ENCODE measurements at places on chromosomes 6 and 20.

DNA sequence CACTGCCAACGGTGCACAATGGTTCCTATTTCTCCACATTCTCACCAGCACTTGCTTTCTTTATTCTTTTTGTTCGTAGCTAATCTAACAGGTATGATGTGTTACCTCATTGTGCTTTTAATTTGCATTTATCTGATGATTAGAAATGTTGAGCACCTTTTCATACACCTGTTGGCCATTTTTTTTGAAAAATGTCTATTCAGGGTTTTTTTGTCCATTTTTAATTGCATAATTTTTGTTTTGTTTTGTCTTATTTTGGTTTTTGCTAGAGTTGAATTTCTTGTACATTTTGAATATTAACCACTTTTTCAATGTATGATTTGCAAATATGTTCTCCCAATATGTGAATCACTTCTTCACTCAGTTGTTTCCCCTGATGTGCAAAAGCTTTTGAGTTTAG lies 150.6 kb downstream of the TENT5A start:
- DNase-seq, result no peak

DNA sequence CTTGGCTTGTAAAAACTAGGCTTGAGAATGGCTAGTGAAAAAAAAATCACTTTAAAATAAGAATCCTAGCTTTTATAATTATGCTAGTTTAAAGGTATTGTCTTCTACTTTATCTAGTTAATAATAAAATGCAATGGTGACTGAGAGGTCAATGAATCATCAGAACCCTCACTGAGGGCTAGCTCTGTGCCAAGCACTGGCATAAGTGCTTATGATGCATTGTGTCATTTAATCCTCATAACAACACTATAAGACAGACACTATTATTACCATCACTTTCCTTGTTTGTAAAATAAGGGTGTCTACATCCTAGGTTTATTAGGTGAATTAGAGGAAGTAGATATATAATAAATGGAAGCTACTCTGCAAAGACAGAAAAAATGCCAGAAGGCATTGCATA lies 144.3 kb downstream of the F13A1 start:
- DNase-seq, result no peak

- DNase-seq, result no peak
Observed at GRCh38 chr6:119006974-119007373, 71.5 kb downstream of the FAM184A start.

GRCh38 chr6:56246881-56247653 lies at the start of gene COL21A1:
TSS of gene COL21A1 (minus strand) at chr6:56247580. CDS start at chr6:56182618, 64,962 bp downstream.
- no peak for DNase-seq

GRCh38 chr20:36859282-36859555 lies 16.7 kb upstream of the TLDC2 start:
- no peak for DNase-seq

- no peak for DNase-seq
Observed at GRCh38 chr20:17959257-17959627, 9.4 kb downstream of the SNX5 start.

DNA sequence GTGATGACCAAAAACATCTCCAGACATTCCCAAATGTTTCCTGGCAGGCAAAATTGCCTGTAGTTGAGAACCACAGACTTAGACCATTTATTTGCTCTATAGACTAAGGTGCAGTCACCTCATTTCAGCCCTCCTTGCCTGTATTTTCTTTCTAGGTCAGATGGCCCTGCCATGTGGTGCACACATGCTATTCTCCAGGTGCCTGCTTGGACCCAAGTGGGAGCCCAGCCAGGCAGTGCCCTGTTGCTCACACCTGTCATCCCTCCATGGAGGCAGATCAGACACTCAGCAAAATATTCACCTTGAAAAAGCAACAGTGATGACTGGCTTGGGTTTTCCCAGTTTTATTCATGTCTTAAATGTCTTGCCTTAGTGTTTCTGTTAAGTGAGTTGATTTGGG lies 311.4 kb downstream of the TFAP2C start:
- DNase-seq, result no peak

GRCh38 chr20:33164763-33165095 lies 3.2 kb upstream of the BPIFA2 start:
- DNase-seq, result no peak

DNA sequence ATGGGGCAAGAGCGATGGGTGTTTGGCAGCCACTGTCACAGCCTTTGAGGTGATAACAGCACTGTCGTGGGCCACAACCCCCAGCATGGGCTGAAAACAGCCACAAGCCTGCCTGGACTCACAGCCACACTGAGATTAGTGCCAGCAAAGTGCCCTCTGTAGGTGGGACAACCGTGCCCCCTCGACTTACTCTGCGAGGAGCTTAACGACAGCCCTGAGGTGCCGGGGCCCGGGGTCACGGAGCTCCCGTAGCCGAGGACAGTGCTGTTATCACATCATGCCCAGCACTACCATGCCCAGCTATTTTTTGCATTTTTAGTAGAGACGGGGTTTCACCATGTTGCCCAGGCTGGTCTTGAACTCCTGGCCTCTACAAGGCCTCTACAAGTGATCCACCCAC lies 36.6 kb downstream of the SUMO4 start:
- no peak for DNase-seq

GRCh38 chr6:18488526-18489270 lies 101.5 kb downstream of the RNF144B start:
- peak; percentile 88 for DNase-seq

DNA sequence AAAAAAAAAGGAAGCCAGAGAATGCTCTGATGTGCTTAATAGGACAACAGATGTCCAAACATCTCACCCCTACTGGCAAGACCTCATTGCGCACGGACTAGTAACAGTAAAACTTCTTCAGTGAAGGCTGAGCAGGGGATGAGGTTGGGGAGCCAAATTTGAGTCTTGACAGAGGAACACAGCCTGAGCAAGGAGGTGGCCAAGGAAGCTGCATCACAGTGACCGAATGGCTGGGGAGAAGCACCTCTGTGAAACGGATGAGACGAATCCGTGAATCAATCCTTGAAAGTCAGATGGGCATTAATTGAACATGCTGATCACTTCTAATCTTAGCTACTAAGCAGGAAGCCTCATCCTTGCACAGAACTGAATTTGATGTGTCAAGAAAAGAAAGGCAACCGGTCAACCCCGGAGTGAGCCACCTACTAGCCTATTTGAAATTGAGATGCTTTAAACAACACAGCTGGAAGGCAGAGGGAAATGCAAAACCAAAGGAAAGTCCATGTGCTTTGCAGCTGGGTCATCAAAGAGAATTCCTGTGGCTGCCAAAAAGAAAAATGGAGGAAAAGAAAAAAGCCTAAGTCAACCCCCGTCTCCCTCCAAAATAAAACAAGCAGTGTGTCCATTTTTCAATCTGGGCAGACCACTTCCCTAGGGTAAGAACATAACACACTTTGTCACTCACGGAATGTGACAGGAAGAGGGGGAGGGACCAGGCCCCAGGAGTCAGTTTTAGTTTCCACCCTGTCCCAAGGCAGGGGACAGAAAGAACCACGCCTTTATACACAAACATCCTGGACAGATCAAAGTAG lies 29.5 kb downstream of the PXDC1 start:
- DNase-seq, result no peak

GRCh38 chr6:20564269-20564668 lies 30.0 kb downstream of the CDKAL1 start:
- no peak for DNase-seq

DNA sequence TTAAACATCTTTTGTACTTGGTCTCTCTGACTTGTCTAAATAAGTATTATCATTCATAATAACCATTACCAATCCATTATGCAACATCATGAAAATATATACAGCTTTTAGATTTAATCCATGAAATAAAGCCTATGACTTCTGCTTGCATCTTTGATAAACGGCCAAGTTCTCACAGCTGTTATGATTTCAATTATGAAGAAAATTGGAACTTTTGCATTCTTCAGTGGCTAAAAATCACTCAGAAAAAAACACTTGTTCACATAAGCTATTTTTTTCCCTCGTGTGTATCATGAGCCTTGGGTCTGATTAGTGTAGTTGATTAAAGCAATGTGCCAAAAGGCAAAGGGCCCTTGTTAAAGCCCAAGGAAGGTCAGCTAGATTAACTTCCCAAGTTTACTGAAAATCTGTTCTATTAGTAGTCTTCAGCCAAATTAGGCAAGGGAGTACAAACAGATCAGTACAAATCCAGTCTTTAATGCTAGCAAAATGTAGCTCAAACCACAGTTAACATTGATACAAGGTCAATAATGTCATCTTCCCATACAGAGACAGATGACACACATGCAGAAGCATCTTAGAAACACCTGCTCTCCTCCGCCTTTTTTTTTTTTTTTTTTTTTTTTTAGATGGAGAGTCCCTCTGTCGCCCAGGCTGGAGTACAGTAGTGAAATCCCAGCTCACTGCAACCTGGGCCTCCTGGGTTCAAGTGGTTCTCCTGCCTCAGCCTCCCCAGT lies 69.9 kb downstream of the SGK1 start:
- DNase-seq, result no peak

DNA sequence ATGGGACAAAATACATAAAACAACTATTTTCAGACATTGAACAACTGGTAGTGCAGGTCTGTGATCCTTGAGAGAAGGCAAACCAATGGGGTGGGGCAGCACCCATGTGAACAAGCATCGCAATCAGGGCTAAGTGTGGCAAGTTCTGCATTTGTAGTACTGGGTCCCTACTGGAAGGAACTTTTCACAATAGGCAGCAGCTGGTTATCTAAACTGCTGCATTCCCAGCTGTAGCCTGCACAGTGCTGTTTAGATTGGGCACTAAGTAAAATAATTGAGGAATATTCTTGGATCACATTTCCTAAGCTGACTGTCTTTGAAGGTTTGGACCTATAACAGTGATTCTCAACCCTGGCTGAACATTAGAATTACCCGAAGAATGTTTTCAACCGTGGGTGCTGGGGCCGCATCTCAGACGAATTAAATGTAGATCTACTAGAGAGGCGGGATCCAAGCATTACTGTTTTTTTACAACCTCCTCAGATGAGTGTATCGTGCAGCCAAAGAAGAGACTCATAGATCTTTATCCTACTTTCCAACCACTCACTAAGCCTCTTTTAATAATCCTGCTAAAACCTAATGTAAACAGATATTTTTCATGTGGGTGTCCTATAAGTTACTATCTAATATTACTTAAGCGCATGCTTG lies 12.4 kb upstream of the MAP3K4 start:
- no peak for DNase-seq

DNA sequence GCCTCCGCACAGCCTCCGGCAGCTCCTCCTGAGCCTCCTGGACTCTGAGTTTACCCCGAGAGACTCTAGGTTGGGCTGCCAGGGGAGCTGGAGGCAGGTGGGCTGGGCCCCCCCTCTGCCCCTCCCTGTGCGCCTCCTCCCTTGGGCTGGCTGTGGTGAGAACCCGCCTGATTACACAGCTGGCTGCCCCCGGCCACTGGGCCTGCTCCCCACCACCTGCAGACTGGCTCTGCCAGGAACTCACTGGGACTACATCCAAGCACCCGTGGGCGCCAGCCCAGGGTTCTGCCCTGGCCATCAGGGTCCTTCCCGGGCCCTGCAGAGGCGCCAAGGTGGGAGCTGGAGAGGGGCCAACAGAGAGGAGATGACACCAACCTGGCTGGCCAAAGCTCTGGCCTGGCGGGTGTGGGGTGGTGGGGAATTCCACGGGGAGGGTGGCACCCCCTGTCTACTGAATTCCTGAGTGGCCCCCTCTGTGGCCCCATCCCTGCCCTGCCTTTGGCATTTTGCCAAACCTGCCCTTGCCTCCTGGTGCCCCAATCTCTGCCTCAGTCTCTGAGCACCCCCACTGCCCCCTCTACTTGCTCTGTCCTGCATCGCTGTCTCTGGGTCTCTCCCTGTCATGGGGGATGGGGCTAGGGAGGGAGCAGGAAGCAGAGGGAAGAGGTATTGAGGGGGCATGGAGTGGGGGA lies 21.9 kb upstream of the CDH22 start:
- no peak for DNase-seq

- no peak for DNase-seq
Observed at GRCh38 chr6:130537447-130537846, 171.6 kb downstream of the TMEM200A start.

- DNase-seq, result no peak
Observed at GRCh38 chr6:113181164-113181563, 676.0 kb upstream of the MARCKS start.

- DNase-seq, result no peak
Observed at GRCh38 chr6:56488281-56488680, 154.4 kb downstream of the DST start.

GRCh38 chr20:1494436-1494835 lies 3.2 kb upstream of the SIRPB2 start:
- no peak for DNase-seq

DNA sequence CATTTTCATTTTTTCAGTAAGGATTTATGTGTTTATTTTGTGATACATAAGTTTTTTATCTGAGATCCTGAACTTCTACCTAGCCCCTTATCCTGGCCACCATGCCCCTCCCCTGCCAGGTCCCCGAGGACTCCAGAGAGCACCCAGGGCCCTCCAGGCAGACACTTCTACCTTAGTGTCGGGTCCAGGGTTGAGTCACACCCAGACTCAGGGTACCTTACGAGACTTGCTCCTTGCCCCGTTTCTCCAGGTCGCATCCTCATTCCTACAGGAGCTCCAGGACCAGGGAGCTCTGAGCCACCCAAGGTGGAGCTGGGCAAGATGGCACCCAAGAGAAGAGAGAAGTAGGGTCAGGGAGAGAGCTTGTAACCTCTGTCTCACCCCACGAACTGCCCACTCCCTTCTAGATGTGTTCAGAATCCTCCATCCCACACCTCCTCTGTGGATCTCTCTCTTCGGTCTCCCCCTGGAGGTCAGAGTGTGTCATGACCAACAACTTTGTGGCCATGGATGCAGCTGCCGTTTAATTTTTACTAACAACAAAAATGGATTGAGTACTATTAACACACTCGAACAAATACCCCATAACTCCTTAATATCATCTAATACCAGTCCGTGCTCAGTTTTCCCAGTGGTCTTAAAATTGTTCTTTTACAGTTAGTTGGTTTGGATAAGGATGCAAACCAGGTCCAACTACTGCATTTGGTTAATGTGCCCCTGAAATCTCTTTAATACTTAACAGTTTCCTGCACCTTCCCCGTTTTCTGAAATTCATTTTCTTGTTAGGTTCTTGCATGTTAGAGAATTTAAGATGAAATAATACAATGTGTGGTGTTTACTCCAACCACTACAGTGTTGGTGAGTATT lies 130.6 kb upstream of the INSM1 start:
- no peak for DNase-seq

DNA sequence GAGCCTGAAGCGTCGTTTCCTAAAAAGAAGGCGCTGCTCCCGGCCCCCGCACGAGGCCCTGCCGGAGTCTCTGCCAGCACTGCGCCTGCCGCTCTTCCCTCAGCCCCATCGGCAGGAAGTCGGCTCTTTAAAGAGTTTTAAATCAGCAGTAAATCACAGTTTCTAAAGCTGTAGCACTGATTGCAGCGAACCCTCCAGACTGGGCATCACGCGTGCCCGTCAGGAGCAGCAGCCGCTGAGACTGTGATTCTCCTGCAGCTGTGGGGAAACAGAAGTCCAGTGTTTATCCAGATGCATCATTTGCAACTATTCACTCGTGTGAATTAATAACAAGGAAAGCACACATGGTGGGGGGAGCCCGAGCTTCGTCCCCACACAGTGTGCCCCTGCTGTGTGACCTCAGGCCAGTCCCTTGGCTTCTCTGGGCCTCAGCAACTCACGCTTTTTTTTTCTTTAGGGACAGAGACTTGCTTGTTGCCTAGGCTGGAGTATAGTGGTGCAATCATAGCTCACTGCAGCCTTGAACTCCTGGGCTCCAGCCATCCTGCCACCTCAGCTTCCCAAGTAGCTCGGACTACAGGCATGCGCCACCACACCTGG lies 28.3 kb downstream of the DLL1 start:
- DNase-seq, result no peak

- DNase-seq, result no peak
Observed at GRCh38 chr6:69820018-69820417, 23.2 kb upstream of the LMBRD1 start.

Data from epithelial cell of prostate (primary cell).